ENCODE measurements at places on chromosomes 1 and 21.

GRCh38 chr21:38850277-38850951 lies 44.7 kb downstream of the ETS2 start:
- ATAC-seq, result no peak

DNA sequence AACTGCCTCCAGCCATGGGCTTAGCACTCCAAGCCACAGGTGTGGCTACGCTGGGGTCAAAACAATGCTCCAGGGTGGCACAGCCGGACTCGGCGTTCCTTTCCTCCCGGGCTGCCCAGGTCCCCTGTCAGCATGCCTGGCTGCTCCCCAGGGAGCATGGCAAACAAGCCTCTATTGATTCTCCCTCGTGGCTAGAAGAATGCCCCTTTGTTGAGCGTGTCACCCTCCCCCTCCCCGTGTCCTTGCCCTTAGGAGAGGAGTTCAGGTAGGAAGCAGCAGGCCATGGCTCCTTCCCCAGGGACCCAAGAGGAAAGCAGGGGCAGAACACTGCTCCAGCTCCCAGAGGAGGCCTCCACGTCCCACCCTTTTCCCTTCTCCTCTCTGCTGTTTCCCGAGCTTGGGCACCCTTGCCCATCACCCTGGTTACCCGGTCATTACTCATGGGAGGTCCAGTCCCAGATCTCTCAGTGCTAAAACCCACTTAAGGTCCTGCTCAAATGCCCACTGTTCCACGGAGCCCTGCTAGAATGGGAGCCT lies 57.4 kb upstream of the CITED4 start:
- no peak for ATAC-seq

GRCh38 chr1:193211539-193211938 lies 25.1 kb upstream of the B3GALT2 start:
- ATAC-seq, result peak; percentile 89

DNA sequence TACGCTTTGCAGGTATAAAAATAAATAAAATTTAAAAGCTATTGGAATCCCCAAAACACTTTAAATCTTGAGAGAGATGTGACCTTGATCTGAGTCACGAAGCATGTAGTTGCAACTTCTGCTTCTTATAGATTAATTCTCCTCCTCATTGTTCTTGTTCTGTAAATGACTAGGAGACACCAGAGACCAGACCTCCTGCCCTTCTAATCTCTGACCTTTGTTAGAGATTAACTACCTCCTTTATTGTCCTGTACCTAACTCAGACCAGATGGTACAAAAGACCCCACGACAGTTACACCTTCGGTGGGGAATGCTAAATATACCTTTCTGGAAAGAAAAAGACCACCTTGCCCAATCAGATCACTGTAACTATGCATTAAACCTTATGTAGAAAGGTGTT lies 76.9 kb upstream of the NEK2 start:
- no peak for ATAC-seq

GRCh38 chr21:31279986-31280385 lies 64.1 kb downstream of the TIAM1 start:
- ATAC-seq, result no peak

DNA sequence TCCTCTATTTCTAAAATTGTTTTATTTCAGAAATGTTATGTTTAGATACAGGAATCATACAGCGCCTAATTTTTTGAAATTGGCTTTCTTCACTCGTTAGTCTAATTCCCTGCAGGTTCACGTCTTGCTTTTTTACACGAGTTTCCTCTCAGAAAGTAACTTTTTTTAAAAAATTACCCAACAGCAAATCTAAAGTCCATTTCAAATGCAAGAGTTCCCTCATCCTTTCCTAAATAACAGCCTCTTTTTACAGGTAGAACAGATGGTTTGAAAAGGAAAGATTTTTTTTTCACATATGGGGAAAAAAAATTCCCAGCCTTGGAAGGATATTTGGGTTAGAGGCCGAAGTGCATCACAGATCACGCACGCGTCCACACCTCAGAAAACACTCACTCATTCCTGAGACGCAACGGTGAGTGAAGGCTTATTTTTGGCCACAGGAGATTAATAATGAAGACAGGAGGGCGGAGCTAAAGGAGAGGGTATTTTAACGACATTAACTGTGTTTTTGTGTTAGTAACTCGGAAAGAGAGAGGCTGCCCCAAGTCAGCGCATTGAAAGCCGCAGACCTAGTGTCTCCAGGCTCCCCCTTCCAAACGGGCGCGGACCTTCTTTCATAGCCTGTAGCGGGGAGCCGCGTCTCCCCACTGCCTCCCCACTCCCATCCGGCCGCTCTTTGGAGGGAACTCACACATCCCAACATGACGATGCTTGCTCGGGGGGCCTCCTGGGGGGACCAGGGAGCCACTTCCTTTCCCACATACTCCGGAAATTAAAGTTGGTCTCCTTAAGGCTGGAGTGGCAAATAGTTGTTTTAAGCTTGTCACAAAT lies 969 bp upstream of the RIPK4 start:
- no peak for ATAC-seq

DNA sequence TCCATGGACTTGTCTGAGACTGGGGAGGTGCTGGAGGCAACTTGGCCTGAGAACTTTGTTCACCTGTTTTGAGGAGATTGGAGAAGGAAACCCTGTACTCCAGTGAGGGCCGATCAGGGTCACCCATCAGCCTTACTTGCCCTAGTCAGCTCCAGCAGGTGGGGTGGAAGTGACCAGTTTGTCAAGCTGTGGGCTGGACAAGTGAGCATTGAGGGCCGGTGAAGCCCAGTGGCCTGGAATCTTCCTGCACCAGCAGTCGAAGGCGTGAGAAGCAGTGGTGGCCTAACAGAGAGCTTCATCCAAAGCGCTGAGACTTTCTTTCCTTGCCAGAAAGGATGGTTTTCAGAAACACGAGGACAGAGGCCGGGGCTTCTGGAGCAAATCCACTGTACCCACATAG lies 9.6 kb downstream of the SLC37A1 start:
- ATAC-seq, result no peak

DNA sequence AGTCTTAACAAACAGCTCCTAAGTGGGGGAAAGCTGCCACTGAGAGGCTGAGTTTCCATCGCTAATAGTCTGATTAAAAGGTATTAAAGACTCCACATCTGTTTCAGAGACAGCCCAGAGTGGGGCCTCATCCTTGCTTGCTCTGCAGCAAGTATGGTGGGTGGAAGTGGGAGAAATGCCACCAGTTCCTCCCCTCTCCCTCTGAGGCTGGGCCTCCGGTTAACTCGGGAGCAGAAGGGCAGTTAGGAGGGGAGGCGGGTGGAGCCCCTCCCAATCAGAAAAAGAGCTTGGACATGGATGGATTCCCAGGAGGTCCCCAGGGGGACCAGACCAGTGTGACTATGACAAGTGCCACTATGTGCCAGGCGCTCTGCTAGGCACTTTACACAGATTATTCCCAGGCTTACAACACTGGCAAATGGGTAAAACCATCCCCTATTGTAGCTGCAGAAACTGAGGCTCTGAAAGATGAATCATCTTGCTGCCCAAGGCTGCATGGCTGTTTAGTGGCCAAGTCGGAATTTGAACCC lies 11.4 kb upstream of the ASCL5 start:
- ATAC-seq, result no peak

DNA sequence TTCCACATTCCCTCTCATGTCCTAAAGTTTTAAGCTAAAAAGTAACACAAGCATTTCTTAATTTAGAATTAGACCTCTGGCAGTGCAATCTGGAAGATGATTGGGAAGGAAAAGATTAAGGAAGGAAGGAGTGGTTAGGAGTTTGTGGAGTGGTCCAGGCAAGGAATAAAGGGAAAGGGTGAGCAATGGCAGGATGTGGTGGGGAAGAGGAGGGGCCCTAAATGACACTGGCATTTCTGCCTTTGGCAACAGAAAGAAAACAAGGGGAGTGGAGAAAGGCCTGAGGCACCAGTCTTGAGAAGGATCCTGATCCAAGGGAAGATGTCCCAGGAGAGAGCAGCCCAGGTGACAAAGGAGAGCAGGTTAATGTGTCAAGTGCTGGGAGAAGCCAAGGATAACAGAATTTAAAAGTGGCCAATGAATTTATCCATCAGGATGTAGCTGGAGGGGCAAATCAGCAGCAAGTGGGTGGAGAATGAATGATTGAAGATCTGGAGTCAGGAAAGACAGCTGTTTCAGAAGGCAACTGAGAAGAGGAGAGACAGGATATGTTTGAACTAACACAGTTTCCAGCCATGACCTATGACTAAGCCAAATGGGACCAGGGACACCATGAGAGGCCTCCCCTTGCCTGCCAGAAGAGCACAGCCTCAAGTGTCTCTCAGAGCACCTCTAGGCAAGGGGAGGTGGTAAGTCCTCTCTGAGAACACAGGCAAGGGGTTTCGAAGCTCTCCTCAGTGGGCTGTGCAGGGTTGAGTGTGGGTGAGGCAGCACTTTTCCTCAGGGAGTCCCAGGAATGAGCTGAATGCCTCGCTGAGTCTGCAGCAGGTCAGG lies 20.9 kb upstream of the LY9 start:
- ATAC-seq, result no peak

DNA sequence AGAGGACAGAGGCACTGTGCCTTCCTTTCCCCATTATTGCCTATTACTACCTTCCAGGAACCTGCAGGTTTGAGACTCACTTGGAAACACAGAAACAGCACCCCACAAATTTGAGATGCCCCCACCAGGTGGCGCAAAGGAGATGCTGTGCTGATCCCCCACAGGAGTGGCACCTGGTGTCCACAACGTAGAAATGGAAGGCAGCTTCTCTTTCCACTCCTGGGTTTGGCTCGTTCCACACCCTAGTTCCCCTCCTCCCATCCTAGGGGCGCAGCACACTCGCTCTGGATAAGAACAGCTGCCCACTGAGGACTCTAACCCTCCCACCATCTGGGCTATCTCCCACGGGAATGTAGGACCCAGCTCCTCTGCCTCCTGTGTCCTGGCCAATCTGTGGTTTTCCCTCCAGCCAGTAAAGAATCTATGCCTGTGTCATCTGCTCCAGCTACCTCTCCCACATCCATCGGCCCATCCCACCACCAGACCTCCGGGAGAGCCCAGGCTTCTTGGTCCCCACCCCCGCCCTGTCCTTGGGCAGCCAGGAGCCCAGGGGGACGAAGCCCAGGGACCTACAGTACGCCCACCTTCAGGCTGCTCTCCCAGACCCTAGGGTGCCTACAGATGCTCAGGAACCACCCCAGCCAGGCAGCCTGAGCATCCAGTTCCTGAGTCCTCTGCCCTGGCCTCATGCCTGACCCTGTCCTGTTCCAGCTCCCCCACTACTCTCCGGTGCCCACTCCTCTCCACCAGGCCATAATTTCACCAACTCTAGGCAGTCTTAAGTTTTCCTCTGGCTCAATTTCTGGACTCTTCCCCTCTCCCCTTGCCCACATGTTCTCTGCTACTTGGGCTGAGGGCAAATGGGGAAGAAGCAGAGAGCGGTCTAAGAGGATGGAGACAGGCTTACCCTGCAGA lies 549 bp downstream of the THBS3 start:
- peak; percentile 46 for ATAC-seq

DNA sequence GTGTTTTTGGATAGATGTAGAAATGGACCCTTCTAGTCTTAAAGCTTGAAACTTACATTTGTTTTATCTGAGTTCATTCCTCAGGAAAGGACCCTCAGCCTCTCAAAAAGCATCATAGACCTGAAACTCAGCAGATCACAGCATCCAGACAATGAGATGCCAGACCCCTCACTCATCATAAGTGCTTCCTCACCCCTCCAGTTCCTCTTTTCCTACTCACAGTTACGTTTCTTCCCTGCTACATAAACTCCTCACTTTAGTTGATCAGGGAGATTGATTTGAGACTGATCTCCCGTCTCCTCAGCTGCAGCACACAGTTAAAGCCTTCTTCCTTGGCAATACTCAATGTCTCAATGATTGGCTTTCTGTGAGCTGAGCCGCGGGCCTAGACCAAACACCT lies 282.0 kb downstream of the FAM72C start:
- ATAC-seq, result no peak

- ATAC-seq, result no peak
These were observed 43.2 kb upstream of the ACTRT2 start for GRCh38 chr1:2977886-2978611.

DNA sequence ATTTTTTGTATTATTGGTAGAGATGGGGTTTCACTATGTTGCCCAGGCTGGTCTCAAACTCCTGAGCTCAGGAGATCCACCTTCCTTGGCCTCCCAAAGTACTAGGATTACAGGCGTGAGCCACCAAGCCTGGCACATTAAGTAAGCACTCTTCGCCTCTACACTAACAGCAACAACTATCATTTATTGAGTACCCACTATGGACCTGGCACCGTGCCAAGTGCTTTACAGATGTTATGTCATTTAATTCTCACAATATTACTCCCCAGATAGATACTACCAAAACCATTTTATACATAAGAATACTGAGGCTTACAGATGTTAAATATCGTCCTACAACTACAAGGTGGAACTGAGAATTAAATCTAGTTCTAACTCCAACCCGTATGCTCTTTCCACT lies 50.1 kb downstream of the TUT4 start:
- no peak for ATAC-seq

- ATAC-seq, result no peak
These were observed 126.5 kb downstream of the C1orf94 start for GRCh38 chr1:34303218-34303617.

DNA sequence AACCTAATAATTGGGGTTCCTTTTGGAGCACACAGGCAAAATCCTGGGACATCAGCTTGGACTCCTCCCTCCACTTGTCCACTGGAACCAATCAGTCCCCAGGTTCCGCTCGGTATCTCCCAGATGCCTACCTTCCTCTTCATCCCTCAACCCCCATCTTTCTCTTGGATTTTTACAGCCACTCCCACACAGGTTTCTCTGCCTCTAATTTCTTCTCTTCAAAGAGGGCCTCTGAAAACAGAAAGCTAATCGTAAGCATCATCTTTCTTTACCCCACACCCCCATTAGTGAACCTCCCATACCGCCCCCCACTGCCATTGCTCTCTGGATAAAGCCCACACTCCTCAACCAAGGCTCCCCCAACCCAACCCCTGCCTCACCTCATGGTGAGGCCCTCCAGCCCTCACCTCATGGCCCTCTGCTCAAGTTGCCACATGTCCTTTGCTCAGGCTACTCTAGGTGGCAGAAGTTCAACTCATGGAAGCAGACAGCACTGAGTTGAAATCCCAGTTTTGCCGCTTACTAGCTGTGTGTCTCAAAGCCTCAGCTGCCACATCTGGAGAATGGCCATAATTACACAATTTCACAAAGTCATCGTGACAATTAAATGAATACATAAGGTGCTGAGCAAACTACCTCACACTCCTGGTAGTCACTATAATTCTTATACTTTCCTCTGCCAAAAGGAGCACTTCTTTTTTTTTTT lies 18.1 kb upstream of the WASF2 start:
- no peak for ATAC-seq

DNA sequence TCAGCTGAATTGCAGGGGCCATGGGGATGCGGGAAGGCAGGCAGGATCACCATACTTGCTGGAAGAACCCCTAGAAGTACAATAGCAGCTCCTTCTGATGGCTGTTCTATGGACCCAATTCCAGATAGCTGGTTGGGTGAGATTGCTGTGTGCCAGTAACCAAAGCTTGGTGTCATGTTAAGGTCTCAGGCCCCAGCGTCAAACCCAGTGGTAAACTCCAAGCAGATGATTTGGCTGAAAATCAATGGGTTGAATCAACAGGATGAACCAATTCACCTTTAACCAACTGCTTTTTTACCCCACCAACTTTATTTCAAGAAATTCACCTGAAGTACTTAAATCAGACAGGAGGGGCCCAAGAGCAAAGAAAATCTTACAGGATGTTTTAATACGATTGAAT lies 37.8 kb downstream of the C8B start:
- ATAC-seq, result no peak

Data from motor neuron (in vitro differentiated cells).